ENCODE measurements at places on chromosomes 1 and 21. TPM values are rescaled to one million over a fixed set of nuclear protein-coding genes. Genes with fewer than 3 reads are reported as not detected.

DNA sequence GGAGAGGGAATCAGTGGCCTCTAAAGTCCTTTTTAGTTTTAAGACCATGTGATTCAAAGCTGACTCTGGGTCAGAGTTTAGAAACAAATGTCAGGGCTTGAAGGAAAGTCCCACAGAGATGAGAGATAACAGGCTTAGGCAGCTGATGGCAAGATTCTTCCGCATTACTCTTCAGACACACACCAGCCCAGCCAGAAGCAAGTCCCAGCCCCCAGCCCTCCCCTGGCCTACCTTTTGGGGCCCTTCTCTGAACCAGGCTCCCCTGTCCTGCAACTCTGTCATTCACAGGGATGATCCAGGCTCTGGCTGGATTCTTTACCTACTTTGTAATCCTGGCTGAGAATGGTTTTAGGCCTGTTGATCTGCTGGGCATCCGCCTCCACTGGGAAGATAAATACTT lies 13.1 kb upstream of the CASQ1 start:
- no peak for DNase-seq

DNA sequence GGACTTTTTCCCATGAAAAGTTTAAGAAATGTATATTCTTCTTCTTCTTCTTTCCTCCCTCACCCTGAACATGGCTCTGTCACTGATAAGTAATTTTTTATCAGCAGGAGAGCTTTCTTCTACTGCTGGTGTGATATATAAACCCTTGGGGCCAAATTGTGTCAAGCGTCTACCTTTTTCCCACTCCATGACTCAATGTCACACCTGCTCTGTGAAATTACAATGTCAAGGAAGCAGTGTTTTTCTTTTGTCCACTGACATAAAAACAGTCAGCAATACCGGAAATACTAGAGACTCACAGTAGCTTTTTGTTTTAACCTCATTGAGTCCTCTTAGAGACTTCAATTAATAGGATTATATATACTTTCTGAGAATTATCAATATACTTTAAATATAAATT lies 416.2 kb upstream of the ADGRL4 start:
- no peak for DNase-seq

- DNase-seq = no peak
These were observed 53.1 kb upstream of the ADAR start for GRCh38 chr1:154661110-154661509.

DNA sequence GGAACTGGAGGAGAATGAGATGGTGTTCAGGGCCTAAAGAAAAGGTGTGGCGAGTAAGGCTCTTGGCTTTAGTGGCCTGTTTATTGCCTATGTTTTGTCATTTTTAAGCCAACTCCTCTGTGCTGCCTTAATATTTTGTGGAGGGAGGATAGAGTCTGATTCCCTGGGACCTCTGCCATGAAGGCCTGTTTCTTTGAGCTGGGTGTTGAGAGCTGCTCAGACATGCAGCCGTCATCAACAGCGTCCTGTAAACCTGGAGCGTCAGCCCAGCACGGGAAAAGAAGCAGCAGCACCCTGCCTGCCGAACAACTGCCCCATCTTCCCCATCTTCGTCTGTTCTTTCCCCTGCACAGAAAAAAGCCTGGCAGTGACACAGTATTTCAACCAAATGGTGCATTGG lies 27.1 kb upstream of the SNX27 start:
- no peak for DNase-seq

DNA sequence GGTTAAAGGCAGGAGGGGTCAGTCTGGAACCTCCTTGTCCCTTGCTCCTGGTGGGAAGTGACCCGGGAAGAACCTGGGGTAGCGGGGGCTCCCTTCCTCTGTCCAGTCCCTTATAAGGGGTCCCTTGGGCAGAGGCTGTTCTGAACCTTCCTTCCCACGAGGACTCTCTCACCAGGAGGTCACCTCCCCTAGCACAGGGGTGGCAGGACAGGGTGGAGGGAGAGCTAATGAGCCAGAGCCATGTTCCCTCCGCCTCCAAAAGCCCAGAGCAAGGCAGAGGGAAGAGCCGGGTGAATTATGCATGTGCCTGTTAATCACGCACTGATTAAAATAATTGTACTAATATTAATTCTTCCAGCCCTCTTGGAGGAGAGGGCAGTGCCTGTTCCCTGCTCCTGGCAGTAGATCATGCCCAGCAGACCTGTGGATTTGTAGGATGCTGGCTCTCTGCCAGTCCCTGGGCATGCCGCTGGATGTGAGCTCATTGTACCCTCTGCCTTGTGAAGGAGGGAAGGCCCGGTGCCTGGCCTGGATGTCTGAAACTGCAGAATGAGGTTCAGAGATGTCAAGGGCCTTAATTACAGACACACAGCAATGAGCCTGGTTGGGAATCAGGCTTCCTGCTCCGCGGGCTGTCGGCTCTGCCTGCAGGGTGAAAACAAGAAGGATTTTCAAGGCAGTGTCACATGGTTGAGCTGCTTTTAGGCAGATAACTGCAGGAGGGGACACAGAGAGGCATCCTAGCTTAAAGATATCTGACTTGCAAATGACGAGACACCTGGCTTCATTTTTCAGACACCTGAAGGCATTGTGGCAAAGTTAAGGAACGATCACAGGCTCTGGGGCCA lies 68.2 kb downstream of the IGSF21 start:
- no peak for DNase-seq

GRCh38 chr1:32765570-32766327 lies 51.4 kb downstream of the YARS1 start:
- DNase-seq = no peak

GRCh38 chr1:15254559-15254958 lies 7.5 kb downstream of the FHAD1 start:
- no peak for DNase-seq

DNA sequence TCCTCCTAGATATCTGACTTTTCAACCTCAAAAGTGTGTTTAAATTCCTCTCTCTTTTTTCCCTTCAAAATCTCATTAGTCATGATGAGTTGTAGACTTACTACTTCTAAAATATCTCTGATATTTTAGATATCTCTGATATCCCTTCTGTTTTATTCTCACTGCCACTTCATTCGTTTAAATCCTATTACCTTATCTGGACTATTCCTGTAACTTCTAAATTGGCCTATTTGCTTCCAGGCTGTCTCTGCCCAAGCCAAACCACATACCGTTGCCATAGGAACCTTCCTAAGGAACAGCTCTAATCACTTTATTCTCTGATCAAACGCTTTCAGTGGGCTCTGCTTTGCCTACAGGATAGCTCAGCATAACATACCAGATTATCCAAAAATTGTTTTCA lies 333.1 kb upstream of the CHRM3 start:
- DNase-seq = no peak

- DNase-seq = no peak
These were observed 1.2 kb downstream of the PIK3C2B start for GRCh38 chr1:204493145-204493983.

- DNase-seq = no peak
These were observed 99.8 kb upstream of the HOOK1 start for GRCh38 chr1:59714966-59715365.

- DNase-seq = no peak
These were observed 40.7 kb downstream of the ARHGEF11 start for GRCh38 chr1:157004806-157005205.

GRCh38 chr1:20478057-20478635 lies 7.9 kb downstream of the CAMK2N1 start:
- DNase-seq = no peak

DNA sequence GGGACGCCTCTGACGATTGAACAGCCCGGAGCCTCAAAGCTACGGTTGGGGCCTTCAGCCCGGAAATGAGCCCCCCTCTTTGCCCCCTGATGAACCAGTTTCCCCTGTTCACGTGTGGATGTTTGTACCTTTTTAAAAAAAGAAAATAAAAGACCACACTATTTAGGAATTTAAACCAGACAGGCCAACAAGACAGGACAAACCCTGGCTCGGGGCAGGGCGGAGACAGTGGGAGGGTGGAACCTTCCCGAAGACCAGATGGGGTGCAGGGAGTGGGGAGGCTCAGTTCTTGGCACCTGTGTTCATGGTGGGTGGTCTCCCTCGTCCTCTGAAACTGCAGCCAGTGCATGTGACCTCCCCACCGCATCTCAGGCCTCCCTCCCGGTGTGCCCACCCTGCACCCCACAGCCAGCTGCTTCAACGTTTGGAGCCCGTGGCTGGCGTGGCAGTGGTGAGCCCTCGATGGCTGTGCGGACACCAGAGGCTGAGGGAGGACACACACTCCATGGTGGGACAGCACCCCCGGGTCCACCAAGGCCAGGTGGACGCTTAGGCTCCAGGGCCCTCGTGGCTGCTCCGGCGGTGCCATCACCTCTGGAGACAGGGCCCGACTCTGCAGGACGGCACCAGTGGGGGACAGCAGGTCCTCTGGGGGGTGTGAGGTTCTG lies 45.6 kb downstream of the COL18A1 start:
- DNase-seq = no peak

- no peak for DNase-seq
These were observed 46.4 kb downstream of the ABCG1 start for GRCh38 chr21:42265231-42265812.

DNA sequence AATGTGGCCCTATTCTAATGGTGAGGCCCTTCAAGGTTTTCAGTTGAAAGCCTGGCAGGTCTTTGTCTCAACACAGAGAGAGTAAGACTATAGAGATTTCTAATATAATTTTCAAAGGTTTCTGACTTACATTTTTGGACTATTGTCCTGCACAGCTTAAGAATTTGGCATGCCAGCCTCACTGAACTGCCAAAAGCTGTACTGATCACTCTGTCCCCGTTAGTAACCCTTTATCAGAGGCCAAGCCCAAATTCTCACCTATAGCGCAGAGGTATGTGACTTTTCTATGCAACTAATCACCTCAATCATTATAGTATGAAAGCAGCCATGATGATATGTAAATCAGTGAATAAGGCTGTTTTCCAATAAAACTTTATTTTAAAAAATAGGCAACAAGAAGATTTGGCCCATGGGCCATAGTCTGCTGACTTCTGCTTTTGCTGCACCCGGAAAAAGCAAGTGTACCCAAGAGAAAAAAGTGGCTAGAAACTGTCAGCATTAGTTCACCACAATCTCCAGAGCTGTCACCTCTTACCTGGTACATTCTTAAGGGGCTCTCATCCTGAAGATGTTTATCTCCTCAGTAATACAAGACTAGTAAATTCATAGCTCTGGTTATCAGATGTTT lies 85.4 kb downstream of the PIGK start:
- no peak for DNase-seq

- peak; percentile 50 for DNase-seq
These were observed 40.5 kb downstream of the PATJ start for GRCh38 chr1:61782771-61783170.

Gene NIT1
- total RNA-seq = 47.5 TPM

Gene IPP
- total RNA-seq = 15.6 TPM

Gene TFF2
- not detected for total RNA-seq

Gene WDR64
- total RNA-seq = not detected

Gene ILDR2
- 18.5 TPM for total RNA-seq

Gene EXTL1
- not detected for total RNA-seq

Gene POU3F1
- 0.48 TPM for total RNA-seq

Gene KRTAP7-1
- total RNA-seq = not detected

Gene TCP10L
- 1.3 TPM for total RNA-seq
